ENCODE measurements at places on chromosomes 7 and 10. TPM values are rescaled to one million over a fixed set of nuclear protein-coding genes. Genes with fewer than 3 reads are reported as not detected.

The METTL27 gene
- total RNA-seq, result 7.6 TPM

The SPAM1 gene
- not detected for total RNA-seq

The GALNT17 gene
- total RNA-seq, result not detected

The AKR1C4 gene
- total RNA-seq, result not detected

The UBE2D4 gene
- total RNA-seq, result 11.0 TPM

The SLC39A12 gene
- not detected for total RNA-seq

The HOXA9 gene
- total RNA-seq, result not detected

The GRID2IP gene
- 0.81 TPM for total RNA-seq

The MCMBP gene
- total RNA-seq, result 56.2 TPM

The SPDYE9 gene
- not detected for total RNA-seq

The TMEM229A gene
- total RNA-seq, result not detected

The ZNF365 gene
- total RNA-seq, result 3.5 TPM

The CYP26C1 gene
- 0.20 TPM for total RNA-seq

The GLI3 gene
- not detected for total RNA-seq

The CDK6 gene
- total RNA-seq, result 23.6 TPM

The SH2D4B gene
- total RNA-seq, result 0.17 TPM

The SGPL1 gene
- total RNA-seq, result 32.2 TPM

The TMEM196 gene
- total RNA-seq, result not detected

The STEAP2 gene
- 0.06 TPM for total RNA-seq

The CPXM2 gene
- not detected for total RNA-seq

The NODAL gene
- total RNA-seq, result not detected

The BICC1 gene
- total RNA-seq, result not detected

The SKIDA1 gene
- total RNA-seq, result 0.73 TPM

The TSPAN13 gene
- total RNA-seq, result not detected

The NDUFB8 gene
- total RNA-seq, result 141 TPM

The PAX2 gene
- not detected for total RNA-seq

The SLK gene
- total RNA-seq, result 30.9 TPM

The TMEM26 gene
- not detected for total RNA-seq

The EPO gene
- not detected for total RNA-seq

The DNAJC9 gene
- 31.7 TPM for total RNA-seq

The C7orf25 gene
- 8.8 TPM for total RNA-seq

The CYP2C19 gene
- not detected for total RNA-seq

The CLDN15 gene
- 47.1 TPM for total RNA-seq

The TLX1 gene
- not detected for total RNA-seq

The PDE1C gene
- not detected for total RNA-seq

The AMPH gene
- 0.26 TPM for total RNA-seq

The SLC13A1 gene
- total RNA-seq, result not detected

The CYP2E1 gene
- total RNA-seq, result 2.8 TPM

The SSC4D gene
- not detected for total RNA-seq

The OPALIN gene
- total RNA-seq, result not detected

The SPOCK2 gene
- total RNA-seq, result 556 TPM

The C10orf62 gene
- not detected for total RNA-seq

The STX1A gene
- total RNA-seq, result 8.3 TPM

The TFEC gene
- total RNA-seq, result 1.2 TPM

The NME8 gene
- not detected for total RNA-seq

The ASAH2 gene
- 4.8 TPM for total RNA-seq

The LLCFC1 gene
- total RNA-seq, result not detected

The C7orf33 gene
- total RNA-seq, result not detected

The ENKUR gene
- total RNA-seq, result not detected

The PSAP gene
- total RNA-seq, result 257 TPM

The BRI3 gene
- 73.8 TPM for total RNA-seq

The HMX2 gene
- total RNA-seq, result not detected

The EPHB6 gene
- total RNA-seq, result 48.4 TPM

All from CD4-positive, alpha-beta memory T cell (primary cell).